ENCODE measurements at places on chromosomes 2 and 18.

DNA sequence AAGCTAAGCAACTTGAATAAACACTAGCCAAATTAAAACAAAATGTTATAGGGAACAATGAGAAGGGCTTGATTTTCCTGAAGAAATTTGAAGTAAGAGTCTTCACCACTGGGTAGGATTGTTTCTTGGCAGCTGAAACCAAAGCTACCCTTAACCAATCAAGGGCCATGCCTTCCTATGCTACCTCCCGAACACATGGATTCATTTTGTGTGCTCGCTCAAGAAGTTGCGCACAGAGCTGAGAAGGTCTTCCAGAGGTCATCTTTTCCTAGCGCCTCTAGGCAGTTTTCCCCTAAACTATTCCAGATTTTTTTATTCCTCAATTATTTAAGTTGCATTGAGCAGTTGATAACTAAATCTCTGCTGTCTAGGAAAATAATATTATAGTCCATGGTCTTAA, 264.6 kb downstream of the RBM43 start:
- no peak for DNase-seq

GRCh38 chr2:25025229-25026007, 16.5 kb upstream of the EFR3B start:
- DNase-seq, result no peak

DNA sequence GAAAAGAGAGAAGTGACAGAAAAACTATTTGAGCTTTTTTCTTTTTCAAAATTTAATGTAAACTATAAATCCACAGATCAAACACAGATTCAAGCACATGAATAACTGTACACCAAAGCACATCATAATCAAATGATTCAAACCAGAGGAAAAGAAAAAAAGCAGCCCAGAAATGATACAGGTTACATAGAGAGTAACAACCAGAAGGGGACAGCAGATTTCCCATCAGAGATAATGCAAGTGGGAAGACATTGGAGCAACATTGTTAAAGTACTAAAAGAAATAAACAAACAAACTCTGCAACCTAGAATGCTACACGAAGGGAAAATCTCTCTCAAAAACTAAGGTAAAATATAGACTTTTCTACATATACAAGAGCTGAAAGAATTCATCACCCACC, 34.5 kb downstream of the CMPK2 start:
- DNase-seq, result no peak

DNA sequence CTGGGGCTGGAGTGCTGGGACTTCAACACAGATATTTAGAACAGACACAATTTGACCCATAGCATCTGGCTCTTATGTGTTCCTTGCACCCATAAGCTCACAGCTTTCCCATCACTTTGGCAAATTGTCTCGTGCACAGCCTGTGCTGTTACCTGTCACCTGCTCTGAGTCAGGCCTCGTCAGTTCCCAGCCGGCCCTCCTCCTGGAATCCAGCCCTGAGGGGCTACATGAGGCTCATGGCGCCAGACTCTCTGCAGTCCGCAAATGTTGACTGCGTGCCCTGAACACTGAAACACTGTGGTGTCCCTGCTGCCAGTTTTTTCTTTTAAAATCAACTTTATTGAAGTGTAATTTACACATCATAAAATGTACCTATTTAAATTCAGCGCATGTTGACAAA, 65.4 kb upstream of the BZW1 start:
- DNase-seq, result no peak

DNA sequence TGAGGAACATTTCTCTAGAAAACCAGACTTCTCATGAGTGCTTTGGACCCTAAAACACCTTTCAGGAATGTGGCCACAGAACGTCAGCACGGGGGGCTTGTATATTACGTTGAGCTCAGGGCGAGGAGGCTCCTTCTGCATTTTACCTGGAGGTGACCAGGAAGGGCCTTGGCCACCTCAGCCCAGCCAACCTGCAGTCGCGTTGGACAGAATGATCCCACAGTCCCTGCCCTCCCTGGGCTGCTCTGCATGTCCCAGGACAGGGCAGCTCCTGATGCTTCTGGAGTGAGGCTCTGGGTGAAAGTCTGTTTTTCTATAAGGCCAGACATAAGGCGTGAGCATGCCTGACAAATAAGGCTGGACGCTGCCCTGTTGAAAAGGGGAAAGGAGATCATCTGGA, 121.9 kb downstream of the NDUFA10 start:
- no peak for DNase-seq

DNA sequence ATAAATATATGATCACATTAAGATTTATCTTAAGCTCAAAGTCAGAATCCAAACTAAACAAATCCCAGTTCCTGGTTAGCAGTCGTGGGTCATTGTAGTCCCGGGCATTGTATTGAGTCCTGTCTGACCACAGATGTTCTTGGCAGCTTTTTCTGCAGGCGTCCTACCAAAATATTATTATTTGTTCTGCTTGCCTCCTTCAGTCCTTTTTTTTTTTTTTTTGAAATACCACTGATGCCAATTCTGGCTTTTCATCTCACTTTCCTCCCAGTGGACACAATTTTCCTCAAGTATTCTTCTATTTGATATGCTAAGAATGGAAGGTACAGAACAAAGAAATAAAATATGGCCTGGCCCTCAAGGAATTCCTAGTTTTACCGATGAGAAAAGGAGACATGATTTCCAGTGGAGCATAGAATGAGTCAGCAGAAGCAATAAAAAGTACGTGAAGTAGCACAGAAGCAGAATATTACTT, 151.6 kb downstream of the CSRNP3 start:
- no peak for DNase-seq

GRCh38 chr2:64217198-64217869, 73.1 kb upstream of the PELI1 start:
- DNase-seq, result no peak

- DNase-seq, result no peak
These were observed 81.1 kb downstream of the SLC66A3 start for GRCh38 chr2:11236335-11236734.

GRCh38 chr2:102301867-102302362, 9.4 kb upstream of the IL1RL1 start:
- no peak for DNase-seq

- no peak for DNase-seq
These were observed 74.9 kb upstream of the KLHL14 start for GRCh38 chr18:32847691-32848090.

DNA sequence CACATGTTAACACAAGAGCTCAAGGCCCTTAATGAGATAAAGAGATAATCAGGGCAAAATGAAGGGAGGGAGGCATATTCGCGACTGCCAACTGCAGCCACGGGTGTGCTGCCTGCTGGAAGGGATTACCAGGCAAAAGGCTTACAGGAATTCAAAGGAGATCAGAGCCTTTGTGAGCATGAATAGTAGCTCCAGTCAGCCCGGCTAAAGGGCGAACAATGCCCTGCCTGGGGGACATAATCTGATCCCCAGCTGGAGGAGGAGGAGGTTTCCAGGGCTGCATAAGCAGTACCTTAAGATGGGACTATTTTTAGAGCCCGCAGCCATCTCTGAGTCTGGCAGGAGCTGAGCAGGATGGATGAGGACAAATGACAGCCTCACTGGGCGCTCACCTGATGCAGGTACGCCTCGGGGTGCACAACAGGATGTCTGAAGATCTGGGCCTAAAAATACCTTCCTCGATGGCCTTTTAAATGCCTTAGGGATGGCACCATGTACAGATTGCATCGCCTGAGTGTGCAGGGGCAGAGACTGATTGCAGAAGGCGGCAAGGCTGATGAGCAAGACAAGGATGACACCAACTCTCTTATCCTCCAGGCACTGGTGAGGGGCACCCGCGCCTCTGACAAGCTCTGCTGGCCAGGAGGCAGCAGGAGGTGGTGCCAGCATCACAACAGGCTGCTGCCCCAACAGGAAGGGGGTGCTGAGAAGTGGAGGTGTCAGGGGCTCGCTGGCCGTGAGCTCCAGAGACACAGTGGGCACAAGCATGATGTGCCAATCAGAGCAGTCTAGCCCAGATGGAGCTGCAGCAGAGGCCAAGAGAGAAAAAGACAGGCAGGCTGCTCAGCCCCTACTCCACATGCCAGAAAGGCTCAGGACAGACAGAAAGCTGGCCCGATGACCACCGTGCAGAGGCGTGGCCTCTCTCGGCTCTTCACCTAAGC, 111.4 kb downstream of the EIPR1 start:
- no peak for DNase-seq

DNA sequence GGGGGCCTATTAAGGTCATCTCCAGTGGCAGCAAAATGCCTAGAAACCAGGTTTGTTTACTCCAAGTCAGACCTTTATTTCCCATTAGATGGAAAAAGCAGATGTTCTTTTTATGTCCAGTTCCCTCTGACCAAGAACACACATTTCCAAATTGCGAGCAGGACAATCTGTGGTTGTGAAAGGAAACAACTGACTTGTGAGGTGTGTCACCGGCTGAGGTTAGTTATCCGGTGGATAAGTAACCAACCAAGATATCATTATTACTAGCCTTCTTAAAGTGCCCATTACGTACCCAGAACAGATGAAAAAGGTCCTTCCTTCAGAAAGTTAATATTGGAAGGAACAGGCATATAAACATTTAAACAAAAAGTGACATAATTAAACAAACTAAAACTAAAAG, 112.9 kb downstream of the THADA start:
- no peak for DNase-seq

DNA sequence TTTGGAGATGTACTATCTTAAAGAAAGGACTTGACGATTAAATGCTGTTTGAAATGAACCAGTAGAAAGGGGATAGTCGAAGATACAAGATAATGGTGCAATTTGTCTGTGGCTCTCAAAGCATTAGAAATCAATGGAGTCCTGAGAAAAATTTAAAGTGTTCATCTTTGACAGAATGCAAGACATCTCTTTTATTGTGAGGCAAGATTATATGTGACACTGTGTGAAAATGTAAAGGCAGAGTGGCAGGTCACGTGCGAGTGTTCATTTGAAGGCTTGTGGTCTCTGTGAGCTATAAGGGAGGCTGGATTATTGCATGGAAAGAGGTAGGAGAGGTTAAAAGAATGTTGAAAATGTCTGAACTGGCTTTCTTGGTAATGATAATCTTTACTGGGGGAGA, 709.2 kb downstream of the DSC3 start:
- DNase-seq, result no peak

Measured in NCI-H2081 (cell line).